NCI-H1092 treated with DMSO at 0.1 percent for 48 hours (cell line): ENCODE measurements at places on chromosomes 3 and 15.

DNA sequence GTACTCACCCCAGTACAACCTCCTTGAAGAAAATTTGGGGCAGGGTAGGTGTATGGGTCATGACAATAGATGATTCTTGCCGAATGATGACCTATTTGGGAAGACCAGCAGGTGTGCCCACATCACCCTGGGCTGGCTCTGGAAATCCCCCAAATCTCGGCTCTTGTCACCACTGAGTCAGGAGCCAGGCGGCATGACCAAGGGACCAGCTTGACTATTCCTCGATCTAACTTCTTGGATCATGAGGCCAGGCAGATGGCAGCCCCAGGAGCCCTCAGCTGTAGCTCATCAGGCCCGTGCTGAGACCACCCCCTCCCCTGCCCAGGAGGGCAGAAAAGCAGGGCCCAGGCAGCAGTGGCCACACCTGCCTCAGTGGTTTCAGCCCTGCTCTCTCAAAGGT, 9.2 kb upstream of the MUC4 start:
- DNase-seq = no peak

- DNase-seq = no peak
Observed at GRCh38 chr3:46930166-46930944, 46.2 kb downstream of the CCDC12 start.

GRCh38 chr15:36632226-36632625, 52.8 kb downstream of the CDIN1 start:
- no peak for DNase-seq

DNA sequence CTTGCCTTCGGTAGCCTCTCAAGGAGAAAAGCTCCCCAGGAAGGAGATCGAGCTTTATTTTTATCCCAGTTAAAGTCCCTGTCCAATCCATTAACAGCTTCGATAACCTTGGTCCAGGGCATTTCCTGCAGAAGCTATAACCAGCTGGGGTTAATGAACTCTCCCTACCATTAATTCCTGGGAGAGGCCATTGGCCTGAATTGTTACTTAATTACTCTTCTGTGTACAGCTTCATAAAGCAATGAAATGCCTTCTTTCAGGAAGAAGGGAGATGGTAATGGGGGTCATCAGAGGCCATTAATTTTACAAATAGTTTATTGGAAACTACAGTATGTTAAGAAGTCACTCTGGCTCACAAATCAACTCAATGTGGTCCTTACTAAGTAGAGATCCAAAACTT, 1.9 kb upstream of the TMCO5A start:
- DNase-seq = no peak

DNA sequence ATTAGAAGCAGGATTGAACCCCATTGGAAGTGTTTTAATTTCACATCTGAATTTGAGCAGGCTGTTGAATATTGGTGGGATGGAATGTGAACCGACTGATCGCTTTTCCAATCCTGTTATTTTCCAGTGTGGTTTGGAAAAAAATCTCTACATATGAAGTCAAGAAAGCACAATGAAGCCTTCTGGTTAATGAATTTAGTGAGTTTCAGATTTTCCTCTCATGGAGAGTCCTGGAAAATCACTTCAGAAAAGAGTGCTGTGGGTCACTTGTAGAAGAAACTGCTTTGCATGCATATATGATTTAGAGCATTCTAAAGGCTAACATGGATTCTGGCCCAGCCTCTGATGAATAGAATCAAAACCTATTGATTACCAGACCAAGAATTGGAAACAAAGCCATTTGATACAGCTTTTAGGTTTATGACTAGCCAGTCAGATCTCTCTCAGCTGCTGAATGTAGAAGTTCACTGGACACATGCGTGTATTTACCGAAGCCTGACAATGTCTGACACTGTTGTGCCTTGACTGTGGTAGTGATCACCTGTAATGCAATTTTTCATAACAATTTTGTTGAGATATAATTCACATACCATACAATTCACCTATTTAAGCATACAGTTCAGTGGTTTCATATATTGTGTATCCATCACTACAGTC, 121.9 kb downstream of the FNDC3B start:
- DNase-seq = no peak

DNA sequence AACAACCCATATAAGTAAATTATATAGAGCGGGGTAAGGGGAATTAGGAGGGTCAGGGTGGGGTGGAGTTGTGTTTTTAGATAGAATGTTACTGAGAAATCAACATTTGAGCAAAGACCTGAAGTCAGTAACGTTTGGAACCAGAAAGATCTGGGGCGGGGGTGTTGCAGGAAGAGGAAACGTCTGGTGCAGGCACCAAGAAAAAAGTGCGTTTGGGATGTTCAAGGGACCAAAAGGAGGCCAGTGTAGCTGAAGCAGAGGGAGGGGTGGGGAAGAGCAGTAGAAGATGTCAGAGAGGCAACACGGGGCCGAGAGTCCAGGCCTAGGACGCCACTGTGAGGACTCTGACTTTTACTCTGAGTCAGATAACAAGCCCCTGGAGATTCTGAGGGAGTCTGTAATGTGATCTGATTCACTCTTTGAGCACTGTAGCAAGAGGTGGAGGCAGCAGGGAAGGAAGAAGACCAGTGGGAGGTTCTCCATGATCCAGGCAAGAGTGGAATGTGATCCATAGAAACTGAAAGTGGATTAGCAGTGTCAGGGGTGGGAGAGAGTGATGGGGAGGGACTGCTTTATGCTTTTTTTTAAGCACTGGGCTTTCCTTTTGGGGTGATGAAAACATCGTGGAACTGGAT, 179.3 kb upstream of the CHRM5 start:
- no peak for DNase-seq

DNA sequence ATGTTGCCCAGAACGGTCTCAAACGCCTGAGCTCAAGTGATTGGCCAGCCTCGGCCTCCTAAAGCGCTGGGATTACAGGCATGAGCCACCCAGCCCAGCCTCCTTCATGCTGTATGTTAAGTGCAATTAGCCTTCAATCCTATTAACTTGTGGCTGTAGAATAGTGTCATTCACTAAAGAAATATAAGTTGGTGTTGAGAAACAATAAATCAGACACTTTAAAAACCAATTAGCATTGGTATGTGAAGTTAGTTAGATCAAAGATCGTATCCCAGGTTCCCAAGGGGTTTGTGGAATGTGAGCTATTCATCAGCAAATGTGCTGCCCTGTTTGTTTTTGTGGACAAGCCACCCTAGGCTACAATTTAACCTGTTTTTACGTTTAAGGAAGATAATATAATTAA, 11.0 kb upstream of the PIK3CB start:
- DNase-seq = no peak

DNA sequence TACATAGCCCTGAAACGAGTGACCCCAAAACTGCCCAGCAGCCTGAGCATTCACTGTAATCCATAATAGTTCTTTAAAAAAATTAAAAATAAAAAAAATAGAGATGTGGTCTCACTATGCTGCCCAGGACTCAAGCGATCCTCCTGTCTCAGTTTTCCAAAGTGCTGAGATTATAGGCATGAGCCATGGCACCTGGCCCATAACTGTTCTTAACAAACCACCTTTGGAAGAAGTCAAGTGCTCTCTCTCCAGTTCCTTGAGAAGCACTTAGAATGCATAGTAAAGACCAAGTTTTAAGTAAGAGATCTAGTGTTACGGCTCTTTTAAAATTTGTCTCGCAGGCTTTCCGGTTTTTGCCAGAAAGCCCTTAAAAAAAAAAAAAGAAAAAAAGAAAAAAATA, 8.2 kb downstream of the CDC25A start:
- no peak for DNase-seq

- DNase-seq = no peak
Observed at GRCh38 chr3:58296269-58296668, 9.8 kb upstream of the RPP14 start.
